ENCODE measurements at places on chromosomes 4 and X.

GRCh38 chr4:100240008-100240407 lies 49.7 kb upstream of the DDIT4L start:
- DNase-seq = no peak

- no peak for DNase-seq
Observed at GRCh38 chr4:25870081-25870480, 7.3 kb upstream of the SEL1L3 start.

- no peak for DNase-seq
Observed at GRCh38 chrX:78753571-78753970, 6.1 kb downstream of the LPAR4 start.

- no peak for DNase-seq
Observed at GRCh38 chr4:171785388-171785787, 27.8 kb upstream of the GALNTL6 start.

DNA sequence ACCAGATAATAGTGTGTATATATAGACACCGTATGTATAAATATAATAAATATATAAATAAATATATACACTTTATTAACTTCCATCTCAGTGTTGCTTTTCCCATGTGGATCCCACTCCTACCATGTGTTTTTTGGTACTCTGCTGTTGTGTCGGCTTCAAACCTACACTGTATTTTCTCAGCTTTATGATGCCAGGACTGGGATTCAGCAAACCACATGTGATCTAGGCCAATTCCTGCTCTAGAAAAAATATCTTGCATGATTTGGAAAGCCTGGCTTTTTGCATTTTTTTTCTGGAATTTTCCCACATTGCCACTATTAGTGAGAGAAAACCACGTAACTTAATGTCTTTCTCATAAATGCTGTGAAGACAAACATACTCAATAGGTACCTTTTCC lies 55.8 kb downstream of the POLR2B start:
- DNase-seq = no peak

DNA sequence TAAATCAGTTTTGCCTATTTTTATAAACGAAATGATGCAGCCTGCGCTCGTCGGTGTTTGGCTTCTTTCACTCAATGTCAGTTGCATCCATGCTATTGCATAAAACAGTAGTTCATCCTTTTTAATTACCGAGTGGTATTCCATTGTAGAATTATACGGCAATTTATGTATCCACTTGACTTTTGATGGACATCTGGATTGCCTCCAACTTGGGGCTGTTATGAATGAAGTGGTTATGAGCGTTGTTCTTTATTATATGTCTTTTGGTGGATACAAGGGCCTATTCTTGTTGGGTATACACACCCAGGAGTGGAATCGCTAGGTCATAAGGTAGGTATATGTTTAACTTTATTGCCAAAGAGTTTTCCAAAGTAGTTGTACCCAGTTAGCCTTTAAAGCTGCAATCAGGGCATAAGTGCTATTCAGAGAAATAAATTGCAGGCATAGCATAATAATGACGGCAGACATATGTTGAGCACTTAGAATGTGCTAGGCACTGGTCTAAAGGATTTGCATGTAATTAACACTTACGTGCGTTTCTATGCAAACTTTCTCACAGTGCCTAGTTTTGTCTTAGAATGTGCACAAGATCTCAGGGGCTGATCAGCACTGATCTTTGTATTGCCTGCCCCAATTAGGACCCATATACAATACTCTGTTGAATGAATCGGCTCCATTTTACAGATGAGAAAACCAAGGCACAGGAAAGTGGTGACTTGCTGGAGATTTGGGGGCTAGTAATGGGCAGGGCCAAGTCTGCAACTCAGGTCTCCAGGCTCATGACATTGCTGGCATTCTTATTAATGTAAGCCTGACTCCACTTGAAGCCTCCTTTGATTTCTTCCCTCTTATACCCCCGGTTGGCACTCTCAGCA lies 407.0 kb downstream of the BCOR start:
- DNase-seq = no peak

DNA sequence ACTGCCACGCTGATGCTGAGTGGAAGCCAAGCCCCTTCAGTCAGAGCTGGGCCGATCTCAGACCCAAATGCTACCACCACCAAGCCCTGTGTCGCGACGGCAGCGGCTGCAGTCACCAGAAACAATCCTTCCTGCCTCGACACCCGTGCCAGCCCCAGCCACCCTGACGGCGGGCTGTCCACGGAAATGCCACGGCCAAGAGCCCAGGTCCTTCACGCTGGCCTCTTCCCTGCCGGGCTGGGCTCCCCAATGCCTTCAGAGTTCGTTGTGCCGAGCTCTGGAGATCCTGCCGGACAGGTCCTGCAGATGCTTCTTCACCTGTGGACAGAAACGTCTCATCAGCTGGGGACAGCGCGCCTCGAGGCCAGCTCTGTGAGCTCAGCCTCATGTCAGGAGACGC lies 19.5 kb downstream of the LRPAP1 start:
- no peak for DNase-seq

DNA sequence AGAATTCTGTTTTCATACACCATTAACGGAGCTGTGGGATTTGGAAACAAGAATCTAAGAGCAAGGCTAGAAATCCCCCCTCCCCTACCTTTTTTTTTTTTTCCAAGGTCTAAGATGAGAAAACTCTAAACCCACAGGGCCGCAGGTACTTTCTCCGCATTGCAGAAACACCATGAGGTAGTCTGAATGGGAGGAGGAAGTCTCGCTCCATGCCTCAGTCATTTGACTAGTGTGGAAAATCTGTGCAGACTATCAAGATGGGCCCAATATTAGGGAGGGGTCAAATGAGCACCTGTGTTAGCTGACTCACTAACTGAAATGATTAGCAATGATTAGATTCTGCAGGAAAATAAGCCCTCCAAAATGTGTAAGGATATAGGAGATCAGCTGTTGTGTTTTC lies 40.9 kb upstream of the MAP3K15 start:
- DNase-seq = no peak

GRCh38 chr4:53119680-53120079 lies 246.2 kb downstream of the SCFD2 start:
- no peak for DNase-seq

DNA sequence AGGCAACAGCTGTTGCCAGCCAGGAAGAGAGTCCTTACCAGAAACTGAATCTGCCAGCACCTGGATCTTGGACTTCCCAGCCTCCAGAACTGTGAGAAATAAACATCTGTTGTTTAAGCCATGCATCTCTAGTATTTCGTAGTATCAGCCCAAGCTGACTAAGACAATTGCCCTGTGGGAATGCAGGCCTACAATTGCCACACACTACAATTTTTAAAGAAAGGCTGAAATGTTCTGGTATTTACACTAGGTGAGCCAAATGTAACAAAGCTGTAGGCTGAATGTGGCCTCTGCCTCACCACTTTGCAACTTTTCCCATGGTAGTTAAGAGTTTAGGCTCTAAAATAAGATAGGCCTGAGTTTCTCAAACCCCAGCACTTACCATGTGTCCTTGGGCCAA lies 59.1 kb downstream of the SPATA18 start:
- no peak for DNase-seq

- no peak for DNase-seq
Observed at GRCh38 chr4:99054428-99054994, 34.1 kb downstream of the ADH5 start.

- DNase-seq = no peak
Observed at GRCh38 chr4:3452376-3452775, 10.6 kb downstream of the HGFAC start.

DNA sequence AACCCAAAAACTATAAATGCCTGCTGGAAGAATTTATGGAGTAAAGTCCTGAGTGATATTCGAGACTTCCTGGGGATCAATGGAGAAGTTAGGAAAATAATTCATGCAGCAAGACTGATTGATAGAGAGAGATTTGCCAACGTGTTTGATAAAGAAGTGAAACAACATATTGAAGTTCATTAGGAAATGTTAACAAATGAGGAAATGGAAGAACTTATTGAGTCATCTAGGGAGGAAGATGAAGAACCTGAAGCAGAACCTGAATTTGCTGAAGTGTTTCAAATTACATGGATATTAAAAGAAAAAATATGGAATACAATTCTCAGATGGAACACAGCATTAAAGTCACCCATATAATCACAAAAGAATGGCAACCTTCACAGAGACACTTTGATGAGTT lies 39.0 kb downstream of the DDX60 start:
- no peak for DNase-seq

- DNase-seq = no peak
Observed at GRCh38 chr4:175536852-175537453, 275.1 kb downstream of the GPM6A start.

DNA sequence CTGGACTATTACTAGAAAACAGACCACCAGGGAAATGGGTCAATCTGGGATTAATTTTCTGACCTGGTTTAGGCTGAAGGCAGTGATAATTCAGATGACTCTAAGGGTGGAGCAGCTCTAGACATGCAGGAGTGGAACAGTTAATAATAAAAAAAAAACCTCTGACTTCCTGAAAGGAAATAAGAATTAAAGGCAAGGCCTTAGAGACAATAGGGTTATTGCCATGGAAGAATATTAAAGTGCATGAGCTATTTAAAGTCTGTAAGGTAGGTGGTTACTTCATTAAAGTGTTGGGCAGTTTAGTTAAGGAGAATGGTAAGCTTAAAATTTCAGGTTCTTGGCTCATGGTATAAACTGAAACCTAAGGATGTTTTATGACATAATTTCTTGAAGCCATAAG lies 14.6 kb upstream of the ADH5 start:
- no peak for DNase-seq

GRCh38 chr4:184347251-184348239 lies 126.8 kb downstream of the IRF2 start:
- no peak for DNase-seq

DNA sequence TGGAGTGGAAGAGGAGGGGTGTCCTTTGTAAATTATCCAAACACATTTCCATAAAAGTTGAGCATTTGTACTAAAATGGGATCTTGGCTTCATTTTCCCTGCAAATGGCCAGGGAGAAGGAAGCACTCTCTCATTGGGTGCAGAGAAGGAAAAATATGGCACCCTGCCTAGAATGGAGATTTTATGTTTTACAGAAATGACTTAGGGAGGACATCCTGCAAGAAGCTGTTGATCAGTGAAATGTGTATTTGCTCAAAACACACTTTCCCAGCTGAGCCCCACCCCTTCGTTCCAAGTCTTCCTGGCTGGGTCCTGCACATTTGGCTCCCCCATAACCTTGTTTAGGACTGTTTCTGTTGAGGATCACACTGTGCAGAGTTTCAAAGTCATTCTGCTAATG lies 213.5 kb upstream of the TAPT1 start:
- no peak for DNase-seq

GRCh38 chr4:26821677-26822503 lies 38.8 kb upstream of the STIM2 start:
- DNase-seq = no peak

DNA sequence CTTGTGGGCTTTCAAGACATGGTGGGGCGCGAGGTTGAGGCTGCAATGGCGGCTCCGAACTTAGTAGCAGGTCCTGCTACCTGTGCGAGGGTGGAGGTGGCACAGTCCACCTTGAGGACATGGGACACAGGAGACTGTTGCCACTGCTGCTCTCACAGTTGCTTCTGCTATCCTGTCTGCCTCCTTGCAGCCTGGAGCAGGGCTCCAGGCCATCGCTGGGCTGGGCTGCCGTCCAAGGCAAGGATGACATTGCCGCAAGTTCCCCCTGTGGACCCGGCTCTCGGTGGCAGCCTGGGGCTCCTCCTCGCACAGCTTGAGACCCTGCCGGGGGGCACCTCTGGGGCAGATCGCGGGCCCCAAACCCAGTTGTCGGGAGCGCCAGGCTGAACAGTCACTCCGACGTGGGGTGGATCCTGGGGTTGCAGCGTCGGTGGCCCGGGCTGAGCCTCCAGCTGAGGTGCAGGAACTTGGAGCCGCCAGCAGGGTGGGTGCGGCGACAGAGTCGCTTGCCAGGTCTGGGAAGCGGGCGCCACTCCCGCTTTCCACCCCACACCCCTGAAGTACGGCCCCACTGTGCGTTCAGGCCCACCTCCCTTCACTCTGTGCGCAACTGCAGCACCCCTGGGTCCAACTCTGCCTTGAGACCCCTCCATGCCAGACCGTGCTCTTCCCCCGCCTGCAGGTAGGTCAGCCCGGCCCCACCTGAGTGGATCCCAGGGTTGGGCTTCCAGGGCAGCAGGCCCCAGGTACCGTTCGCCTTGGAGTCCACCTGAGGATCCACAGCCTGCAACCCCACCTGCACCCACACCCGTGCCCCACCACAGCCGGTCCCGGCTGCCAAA lies 192.7 kb upstream of the NUDT6 start:
- DNase-seq = no peak

DNA sequence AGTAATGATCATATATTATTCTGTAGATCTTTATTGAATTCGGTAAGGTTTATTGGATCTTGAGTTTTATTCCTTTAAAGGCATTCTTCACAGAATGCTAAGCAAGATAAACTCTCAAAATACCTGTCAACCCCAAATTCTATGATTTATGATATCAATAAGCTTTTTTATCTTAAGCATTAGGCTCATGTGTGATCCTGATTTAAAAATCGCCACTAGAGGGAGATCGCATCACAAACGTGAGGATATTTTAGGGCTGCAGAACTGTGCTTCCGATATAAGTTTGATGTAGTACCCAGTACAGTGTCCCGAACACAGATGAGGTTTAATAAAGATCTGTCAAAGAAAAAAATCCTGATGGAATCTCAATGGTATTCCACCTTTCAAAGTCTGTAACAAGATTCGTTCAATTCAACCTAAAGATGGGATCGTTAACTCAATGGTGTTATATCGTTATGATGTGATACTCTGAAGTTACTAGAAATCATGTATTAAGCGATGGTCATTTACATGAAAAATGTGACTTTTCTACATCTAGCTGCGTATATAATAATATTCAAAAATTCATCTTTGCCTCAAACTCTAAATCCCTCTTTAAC lies 169.0 kb downstream of the CORIN start:
- peak; percentile 30 for DNase-seq

All from activated CD4-positive, alpha-beta T cell treated with anti-CD3 and anti-CD28 coated beads, Interleukin-2, amount 10 ng/mL, durations not matched to agents 7 days and 5 days (primary cell).